ENCODE measurements at places on chromosomes 12 and 14.

DNA sequence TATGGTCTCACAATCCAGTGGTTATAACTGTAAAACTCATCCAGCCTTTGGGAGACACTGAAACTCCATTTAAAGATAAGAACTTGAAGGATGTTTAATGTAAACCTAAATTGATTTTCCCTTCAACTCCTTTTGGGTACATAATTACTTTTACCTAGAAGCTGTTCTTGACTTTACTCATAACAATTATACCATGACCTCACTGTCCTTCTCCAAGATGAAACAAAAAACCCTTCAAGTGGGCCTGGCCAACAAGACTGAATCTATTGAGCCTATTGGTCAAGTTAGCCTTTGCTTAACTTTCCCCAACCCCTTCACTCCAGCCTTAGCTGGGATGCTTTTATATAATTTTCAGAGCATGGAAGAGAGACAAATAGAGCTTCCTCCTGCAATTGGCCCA is 22.5 kb downstream of the PARP2 start:
- no peak for DNase-seq

- DNase-seq: no peak
These were observed 296.7 kb downstream of the CEP128 start for GRCh38 chr14:80644826-80645225.

DNA sequence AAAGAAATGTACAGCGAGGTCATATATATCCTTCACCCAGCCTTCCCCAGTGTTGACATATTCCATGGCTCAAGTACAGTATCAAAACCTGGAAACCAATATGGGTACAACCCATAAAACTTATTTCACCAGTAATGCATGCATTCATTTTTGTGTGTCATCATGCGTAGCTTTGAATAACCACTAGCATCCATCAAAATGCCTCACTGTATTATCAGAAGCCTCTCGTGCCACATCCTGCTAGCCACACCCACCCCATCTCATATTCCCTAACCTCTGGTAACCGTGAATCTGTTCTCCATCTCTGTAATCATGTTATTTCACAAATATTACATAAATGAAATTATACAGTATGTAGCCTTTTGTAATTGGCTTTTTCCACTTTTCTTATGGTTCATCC is 314.3 kb downstream of the RAD51B start:
- DNase-seq: no peak

DNA sequence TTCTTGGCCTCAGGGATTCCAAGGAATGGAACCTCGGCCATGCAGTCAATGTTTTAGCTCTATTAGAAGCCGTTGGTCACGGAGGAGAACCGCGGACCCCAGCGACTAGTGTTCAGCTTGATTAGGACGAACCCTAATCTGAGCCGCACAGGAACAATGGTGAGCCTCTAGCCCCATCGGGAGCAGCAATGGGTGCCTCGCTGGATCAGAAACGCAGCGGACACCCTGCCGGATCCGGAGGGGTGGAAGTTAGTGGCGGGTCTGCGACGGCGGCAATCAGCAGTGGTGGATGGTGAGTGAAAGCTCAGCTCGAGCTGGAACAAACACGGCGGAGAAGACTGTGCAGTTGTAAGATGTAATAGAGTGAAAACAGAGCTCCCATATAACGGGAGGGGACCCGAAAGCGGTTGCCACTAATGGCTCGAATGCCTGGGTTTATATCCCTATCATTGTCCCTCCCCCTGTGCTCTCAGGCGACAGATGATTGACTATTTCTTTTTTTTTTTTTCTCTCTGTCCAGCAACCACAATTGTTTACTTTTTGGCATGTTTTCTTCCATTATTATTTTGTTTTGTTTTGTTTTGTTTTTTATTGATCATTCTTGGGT is 127.7 kb downstream of the ZNF664 start:
- no peak for DNase-seq

GRCh38 chr12:52949413-52950331 is 754 bp downstream of the KRT18 start:
- peak; percentile 19 for DNase-seq

GRCh38 chr12:49750027-49750995 is 9.0 kb downstream of the TMBIM6 start:
- DNase-seq: no peak

DNA sequence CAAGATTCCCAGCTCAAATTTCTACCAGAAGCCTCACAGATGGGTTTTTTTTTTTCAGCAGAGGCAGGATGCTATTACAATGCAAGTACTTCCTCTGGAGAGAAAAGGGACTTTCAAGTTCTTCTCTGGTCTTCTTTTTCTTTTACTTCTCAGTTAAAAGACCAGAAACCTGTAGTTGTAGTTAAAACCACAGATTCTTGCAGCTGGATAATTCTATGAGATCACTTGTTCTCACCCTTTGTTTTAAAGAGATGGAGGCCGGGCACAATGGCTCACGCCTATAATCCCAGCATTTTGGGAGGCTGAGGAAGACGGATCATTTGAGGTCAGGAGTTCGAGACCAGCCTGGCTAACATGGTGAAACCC is 47.6 kb upstream of the OVCH1 start:
- DNase-seq: no peak

DNA sequence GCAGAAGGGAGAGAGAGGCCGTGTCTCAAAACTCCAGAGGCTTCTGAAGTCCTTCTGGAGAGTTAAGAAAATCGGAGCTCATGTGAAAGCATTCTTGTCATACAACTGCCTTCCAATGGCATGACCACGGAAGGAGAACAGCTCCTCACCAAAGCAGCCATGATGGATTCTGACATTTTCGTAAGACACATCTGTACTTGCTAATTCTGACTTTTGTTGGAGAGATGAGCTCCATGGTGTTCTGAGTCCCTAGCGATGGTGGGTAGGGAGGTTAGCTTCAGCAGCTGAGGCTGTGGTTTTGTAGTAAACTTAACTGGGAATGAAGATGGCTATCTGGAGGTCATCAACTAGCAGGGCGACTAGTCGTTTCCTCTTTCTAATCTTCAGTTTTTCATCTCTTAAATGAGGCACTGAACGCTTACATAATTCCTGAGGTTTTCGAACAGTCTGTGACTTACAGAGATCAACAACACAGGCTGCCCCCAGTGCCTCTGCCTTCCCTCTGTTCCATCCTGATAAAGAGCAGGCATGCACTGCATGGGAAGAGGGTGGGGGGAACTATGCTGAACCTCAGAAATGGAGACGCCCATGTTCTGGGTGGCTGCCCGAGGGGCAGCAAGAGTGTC is 28.6 kb upstream of the DICER1 start:
- DNase-seq: peak; percentile 63

DNA sequence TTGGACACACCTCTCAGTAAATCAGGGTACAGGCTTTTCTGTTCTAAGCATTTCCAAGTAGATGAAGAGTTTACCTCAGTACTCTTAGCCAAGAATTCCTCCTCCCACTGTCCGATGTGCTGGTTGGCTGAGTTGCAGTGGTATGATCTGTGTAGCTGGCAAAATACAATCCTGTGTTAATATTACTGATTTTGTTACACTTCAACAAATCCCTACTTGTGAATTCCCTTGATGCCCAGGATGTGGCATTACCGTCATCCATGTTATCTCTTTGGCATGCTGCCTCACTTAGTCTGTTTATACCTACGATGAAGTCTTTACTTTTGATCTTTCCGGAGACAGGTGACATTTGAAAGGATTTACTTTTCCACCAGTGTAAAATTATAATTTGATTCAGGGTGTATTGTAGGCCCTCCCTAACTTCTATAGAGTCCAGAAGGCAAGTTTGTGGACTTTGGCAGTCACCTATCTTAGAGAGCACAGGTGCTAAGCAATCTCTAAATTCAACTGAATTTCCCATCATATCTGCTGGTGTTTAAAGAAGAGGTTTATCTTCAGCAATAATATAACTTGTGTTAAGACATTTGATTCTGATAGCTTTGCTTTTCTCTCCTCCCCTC is 10.1 kb downstream of the CCDC196 start:
- no peak for DNase-seq

DNA sequence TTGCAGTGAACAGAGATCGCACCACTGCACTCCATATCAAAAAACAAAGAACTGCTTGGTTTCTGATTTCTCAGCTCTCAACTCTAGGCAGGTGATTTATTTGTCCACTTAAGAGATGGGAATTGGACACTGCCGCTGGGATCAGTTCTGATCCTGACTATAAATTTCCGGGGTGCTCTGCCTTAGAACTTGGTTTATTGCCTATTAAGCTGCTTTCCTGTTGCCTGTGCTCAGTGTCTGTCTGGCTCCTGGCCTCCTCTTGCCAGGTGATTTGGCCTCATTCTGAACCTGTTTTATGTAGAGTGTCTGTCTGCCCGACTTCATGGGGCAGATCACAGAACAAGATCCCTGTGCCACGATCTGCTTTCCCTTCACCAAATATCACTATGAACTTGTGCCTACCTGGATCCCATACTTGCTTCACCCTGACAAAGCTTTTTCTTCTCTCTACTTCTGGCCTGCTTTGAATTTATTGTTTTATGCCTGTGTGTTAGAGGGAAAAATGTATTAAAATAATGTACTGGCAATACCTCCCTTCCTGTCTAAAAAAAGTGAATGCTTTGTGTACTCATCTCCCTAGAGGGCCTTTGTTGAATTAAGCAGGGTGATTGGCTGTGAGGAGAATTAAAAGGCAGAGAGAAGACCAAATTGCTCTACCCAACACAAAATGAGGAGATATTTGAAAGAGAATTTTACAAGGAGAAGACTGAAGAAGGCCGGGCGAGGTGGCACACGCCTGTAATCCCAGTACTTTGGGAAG is 27.6 kb downstream of the CDKN1B start:
- no peak for DNase-seq

- no peak for DNase-seq
These were observed 55.2 kb downstream of the SEL1L start for GRCh38 chr14:81478446-81478845.

- peak; percentile 42 for DNase-seq
These were observed 23.9 kb downstream of the GNG2 start for GRCh38 chr14:51884086-51884927.

GRCh38 chr12:386651-387050 is 2.5 kb downstream of the KDM5A start:
- DNase-seq: no peak

GRCh38 chr12:51118706-51119105 is 35.3 kb upstream of the CSRNP2 start:
- DNase-seq: no peak

DNA sequence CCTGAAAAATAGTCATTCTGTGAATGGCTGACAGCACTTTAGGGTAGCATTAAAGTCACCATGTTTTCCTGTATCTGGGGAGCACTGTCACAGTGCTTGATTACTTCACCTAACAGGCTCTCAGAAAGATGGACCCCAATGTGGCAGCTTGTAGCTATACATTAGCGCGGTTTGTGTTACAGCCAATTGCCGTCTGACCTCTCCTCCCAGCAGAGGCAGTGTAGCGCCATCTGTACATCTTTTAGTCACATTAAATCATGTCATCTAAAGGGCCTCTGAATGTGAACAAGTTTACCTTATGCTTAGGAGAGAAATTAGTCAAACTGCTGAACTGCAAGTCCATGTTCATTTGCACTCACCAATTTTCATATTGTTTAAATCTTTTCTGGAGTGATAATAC is 113.7 kb downstream of the LMO3 start:
- DNase-seq: no peak

DNA sequence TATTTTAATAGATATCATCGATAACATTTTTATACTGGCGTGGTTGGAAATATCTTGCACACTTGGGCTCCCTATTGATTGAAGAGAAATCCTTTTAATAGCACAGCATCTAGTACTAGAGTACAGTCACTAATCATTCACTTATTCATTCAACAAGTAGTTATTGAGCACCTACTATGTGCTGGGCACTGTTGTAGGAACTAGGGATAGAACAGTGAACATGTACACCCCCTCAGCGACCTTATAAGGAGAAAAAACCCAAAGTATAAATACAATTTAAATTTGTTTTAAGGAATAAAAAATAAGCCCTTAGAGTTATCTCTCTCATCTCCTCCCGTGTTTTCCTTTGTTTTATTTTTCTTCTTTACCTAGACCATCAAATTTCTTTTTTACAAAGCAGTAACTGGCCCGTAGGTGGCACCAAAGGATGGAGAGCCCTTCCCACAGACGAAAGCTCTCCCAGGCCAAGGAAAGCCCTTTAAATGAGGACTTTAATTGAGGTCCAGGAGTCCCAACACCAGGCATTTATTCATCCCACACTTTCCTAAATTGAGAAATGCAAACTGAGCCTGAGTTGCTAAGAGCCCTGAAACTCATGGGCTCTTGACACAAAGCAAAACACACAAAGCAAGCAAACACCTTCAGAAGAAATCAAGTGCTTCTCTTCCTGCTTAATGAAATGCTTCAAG is 29.0 kb downstream of the PEBP1 start:
- DNase-seq: no peak

- DNase-seq: no peak
These were observed 67.4 kb upstream of the FBRSL1 start for GRCh38 chr12:132422381-132423043.

DNA sequence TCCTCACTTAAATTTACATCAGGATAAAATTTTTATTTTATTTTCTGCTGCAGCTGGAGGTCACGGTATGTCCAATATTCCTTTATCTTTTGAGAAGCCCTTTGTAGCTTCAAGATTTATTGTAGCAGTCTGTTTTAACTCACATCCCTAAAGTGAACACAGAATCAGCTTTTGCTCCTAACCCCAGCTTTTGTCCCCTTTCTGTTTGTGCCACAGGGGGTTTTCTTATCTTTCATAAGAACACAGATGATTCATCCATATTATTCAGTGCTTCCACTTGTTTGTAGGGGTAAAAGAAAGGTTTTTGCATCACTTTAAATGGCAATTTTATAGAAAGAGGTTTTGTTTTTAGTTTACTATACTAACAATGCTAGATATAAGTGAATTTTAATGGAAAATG is 21.8 kb upstream of the PIK3C2G start:
- DNase-seq: no peak
